Mammary epithelial cell (primary cell): ENCODE measurements at places on chromosomes 6 and 20.
A peak's percentile ranks its signal among the peaks of the same experiment; 100 is the strongest.

DNA sequence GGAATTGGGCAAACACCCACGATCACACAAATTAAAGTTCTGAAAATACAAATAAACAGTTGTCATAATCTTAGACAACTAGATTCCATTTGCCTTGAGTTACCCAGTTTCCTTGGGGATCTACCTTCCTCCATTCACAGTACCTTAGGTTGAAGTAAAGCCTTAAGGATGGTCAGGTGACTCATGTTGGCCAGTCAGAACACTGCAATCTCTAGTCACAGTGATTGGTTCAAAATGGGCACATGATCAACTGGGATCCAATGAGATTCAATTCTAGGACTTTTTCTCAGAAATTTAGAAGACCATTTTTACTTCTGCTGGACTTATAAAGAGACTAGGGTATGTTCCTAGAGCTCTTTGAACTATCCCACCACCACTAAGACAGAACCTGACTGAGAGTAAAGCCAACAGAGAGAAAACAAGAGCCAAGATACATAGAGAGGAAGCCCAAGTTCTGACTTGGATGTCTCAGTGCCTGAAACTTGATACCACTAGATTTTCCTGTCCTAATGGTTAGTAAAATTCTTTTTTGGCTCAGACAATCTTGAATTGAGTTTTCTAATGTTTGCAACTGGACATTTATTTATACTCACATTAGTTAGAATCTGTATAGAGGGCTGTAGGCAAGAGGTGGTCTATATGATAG, 8.6 kb upstream of the CLIC5 start:
- DNase-seq, result no peak

- DNase-seq, result peak; percentile 86
Observed at GRCh38 chr6:27518881-27519795, 46.2 kb upstream of the ZNF184 start.

- peak; percentile 31 for DNase-seq
Observed at GRCh38 chr6:151498327-151498726, 4.5 kb downstream of the CCDC170 start.

GRCh38 chr20:59778615-59779200, 154.7 kb downstream of the SYCP2 start:
- no peak for DNase-seq

DNA sequence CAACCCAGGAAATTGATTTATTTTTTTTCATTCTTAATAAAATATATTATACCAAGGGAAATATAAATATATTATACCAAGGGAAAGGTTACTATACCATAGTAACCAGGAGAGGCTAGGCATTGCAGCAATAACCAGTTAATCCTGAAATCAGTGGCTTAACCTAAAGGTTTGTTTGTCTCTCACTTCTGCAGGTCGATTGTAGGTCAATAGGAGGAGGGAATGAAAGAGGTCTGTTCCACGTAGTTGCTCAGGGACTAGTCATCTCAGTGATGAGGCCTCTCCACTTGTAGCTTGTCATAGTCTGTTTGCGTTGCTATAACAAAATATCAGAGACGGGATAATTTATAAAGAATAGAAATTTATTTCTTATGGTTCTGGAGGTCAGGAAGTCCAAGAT, 168.0 kb downstream of the GJA1 start:
- DNase-seq, result no peak

- DNase-seq, result peak; percentile 68
Observed at GRCh38 chr20:44734938-44735337, 10.7 kb upstream of the KCNK15 start.

GRCh38 chr6:4728436-4728769, 47.8 kb upstream of the CDYL start:
- DNase-seq, result no peak

GRCh38 chr6:20463396-20463795, 61.7 kb downstream of the E2F3 start:
- DNase-seq, result no peak

DNA sequence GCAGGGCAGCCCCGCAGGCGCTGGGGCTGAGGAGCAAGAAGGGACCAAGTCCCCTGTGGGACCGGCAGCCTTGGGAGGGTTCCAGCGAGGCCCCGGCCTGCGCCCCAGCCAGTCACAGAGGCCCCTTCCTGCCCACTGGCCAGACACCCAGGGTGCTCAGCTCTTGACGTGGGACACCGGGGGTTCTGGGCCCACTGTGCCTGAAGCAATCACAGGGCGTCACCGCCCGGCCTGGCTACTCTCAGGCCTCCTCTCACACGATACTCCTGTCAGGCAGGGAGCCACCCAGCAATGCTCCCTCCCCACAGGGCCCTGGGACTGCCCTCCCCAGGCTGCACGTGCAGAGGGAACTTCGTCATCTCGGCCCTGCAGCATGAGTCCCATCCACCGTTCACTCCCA, 14.5 kb downstream of the TAF4 start:
- no peak for DNase-seq

GRCh38 chr6:25279748-25280343, 672 bp downstream of the CARMIL1 start:
- peak; percentile 46 for DNase-seq

DNA sequence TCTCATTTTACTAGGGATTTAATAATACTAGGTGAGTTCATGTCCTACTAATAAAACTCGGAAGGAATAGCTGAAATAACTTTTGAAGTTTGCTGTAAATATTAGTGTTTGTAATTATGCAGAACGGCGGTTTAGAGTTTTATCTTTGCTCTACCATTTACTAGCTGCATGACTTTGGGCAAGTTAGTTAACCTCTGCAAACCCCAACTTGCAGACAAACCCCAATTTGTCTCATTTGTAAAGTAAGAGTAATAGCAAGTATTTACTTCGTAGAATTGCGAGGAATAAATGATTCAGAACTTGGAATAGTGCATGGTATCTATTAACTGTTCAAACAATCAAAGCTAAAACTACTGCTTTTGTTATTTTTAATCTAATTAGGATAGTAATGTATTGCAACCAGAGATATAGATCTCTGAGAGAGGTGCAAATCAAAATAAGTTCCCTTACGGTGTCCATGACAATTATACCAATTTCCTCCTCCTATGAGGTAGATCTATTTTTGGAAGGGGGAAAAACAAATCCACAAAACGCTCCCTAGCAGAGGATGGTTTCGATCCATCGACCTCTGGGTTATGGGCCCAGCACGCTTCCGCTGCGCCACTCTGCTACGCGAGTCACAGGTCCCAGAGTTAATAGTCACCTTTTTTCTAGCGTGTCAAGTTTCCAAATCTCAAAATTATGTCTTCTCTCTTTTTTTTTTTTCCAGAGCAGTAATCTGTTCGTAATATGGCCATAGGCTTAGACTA, 35.1 kb upstream of the BTN3A2 start:
- DNase-seq, result peak; percentile 51

GRCh38 chr6:132446855-132447241, 45.6 kb upstream of the MOXD1 start:
- DNase-seq, result no peak

DNA sequence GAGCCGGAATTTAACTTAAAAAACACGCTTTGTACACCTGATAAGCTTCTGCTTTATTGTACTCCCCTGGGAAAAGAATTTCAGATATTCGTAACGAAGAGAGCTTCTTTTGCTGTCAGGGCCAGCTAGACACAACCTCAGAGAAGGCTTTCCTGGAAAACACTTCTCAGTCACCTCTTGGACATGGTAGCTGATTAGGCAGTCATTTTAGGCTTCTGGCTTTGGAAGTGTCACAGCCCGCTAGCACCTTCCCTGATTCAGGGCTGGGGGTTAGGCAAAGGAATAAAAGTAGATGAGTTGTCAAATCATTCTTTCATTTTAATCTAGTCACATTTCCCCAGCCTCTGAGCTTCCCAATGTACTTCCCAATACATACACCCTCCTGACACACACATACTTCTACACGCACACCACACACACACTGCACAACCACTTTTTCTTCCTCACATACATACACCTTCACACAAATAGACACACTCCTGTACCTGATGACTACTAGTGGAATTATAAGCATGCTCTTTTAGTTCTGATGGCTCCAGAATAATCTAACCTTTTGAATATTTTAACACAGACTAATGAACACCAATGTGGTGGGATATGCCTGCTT, 34.9 kb upstream of the TINAG start:
- DNase-seq, result no peak

GRCh38 chr6:140599916-140600315, 1225.5 kb upstream of the CITED2 start:
- no peak for DNase-seq

GRCh38 chr20:58570204-58570859, 55.1 kb upstream of the APCDD1L start:
- no peak for DNase-seq

- DNase-seq, result peak; percentile 83
Observed at GRCh38 chr20:44609516-44610312, 27.3 kb downstream of the PKIG start.

DNA sequence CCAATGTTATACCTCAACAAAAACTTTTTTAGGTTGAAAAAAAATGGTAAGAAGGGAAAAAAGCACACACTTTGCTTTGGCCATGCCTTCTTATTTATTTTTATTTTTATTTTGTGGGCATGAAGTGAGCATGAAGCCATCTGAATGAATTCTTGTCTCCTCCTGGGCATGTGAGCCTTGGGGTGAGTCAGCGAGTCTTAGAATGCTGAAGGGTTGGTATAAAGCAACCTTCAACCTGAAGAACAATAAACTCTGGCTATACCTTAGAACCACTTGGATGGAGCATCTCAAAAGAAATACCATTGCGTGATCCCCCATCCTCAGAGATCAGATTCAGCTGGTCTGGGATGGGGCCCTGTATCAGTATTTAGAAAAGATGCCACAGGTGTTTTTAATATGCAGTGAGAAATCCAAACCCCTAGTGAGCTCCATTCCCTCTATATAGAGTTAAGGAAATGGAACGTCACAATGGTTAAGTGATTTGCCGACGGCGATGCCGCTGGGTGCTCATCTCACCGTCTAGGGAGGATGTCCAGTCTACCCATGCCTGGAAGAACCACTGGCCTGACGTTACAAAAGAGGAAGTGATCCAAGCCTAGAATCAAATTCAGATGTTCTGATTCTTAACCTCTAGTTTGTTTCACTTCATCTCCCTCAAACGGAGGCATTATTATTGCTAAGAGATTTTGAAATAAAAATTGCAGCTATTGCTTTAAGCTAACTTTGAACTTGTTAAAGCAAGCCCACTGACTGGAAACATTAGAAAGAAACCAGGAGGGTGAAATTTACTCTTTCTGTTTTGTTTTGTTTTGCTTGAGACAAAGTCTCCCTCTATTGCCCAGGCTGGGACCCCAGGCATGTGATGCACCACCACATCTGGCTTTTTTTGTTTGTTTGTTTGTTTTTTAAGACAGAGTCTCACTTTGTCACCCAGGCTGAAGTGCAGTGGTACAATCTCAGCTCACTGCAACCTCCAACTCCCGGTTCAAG, 67.1 kb downstream of the EDN1 start:
- peak; percentile 43 for DNase-seq

DNA sequence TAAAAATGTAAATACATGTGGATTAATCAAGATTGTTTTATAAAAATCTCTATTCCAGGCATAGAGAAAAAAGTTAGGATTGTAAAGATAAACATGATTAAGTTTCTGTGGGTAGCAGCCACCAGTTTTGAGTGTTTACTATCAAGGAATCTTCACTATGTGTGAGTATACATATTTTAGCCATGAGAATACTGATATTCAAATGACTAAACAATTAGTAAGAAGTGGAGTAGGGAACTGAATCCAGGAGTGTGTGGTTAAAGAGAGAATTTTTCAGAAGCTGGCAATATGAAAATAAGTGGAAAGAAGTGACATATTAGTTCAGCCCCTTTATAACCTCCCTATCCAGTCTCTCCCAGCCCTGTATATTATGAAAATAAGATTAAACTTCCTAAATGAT, 10.3 kb downstream of the ELOVL2 start:
- DNase-seq, result peak; percentile 44

DNA sequence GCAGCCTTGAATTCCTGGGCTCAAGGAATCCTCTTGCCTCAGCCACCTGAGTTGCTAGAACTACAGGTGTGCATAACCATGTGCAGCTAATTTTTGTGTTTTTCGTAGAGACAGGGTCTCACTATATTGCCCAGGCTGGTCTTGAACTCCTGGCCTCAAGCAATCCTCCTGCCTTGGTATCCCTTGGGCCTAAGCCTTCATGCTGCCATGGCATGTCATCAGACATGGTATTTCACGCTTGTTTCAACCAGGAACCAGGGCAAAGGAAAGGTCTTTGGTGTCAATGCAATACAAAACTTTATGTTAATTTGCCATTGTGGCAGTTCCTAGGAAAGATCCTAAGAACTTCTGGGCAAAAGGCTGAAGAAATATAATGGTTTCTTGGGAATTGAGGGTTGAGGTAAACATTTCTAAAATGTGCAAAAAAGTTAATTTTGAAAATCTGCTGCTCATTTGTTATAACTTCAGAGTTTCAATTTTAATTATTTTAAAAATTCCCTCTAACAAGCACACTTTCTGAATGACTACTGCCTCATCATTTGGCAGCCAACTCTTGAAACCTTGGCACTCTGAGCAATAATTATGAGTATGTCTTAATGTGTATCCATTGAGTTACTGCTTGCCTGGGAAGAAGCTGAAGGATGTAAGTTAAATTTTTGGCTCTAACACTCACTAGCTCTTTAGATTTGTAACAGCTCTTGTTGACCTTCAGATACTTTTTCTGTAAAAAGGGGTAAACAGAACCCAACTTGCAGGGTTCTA, 154.1 kb downstream of the GJA10 start:
- no peak for DNase-seq

DNA sequence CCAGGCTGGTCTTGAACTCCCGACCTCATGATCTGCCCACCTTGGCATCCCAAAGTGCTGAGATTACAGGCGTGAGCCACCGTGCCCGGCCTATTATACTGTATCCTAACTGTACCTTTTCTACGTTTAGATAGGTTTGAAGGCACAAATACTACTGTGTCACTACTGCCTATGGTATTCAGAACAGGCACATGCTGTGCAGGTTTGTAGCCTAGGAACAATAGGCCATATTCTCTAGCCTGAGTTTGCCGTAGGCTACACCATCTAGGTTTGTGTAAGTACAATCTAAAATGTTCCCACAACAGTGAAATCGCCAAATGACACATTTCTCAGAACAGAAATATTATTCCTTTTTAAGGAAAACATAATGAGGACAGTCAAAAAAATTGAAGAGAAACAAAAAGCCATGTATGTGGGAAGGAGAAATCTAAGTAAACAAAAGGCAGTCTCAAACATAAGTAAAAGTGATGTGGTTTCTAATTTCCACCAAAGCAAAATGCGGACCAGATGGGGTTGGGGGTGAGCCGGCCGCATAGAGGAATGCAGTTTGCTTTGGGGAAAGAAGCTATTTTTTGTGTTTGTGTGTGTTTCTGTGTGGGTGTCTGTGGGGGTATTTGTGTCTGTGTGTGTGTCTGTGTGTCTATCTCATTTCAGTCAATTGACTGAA, 192.6 kb upstream of the SALL4 start:
- DNase-seq, result no peak
